ENCODE measurements at places on chromosomes 11 and 22.

DNA sequence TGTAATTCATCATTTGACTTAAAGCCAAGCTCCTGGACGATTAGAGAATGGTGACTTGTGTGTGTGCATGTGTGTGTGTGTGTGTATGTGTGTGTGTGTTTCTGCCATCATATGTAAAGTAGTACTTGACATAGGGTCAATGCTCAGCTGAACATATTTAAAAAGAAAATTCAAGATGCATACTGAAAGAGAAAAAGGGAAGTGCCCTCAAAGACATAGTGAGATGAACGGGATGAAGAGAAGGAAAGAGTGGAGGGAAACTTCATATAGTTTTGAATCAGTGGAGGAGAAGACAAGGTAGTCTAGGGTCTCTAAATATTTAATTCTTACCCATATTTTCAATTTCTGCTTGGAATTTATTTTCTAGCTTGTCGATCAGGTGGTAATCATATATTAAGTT is 4.0 kb downstream of the TCN1 start:
- no peak for DNase-seq

DNA sequence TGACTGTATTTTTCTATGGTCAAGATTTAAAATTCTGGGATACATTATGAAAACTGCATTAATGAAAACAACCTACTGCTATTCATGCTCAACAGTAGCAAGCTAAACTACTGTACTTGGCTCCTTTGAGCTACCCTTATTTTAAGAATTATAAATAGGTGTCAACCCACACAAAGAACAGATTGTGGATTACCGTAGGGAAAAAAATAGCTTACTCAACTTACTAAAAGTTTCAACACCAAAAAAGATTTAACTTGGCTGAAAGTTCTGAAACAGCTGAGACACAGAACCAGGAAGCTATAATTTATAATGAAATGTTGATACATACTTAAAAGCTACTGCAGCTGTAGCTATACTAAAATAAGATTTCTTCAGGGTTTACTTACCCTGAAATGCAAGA is 10.1 kb downstream of the LIN7C start:
- no peak for DNase-seq

DNA sequence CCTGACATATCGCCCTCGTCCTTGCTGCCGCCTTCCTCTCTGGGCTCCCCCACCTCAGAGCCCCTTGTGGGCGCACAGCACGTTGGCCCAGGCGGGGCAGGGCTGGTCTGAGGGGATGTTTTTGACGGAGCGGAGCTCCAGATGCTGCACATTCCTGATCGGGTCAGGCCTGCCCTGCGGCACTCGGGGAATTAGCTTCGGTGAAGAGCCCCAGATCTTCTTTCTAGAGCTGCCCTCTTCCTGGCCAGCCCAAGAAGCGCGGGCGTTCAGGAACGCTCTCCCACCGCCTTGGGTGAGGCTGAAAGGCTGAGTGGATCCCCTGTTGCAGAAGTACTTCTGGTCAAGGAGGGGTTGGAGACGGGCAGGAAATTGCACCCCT is 12.1 kb downstream of the YPEL4 start:
- no peak for DNase-seq

DNA sequence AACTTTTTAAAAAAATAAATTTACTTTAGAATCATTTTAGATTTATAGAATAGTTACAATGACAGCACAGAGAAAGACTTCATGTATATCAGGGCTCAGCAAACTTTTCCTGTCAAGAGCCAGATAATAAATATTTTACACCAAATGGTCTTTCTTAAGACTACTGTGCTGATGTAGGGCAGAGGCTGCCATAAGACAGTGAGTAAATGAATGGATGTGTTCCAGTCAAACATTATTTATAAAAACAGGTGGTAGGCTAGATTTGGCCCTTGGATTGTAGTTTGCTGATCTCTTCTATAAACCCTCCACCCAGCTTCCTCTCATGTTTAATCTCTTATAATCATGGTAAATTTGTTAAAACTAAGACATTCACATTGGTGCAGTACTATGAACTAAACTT is 33.0 kb downstream of the CECR2 start:
- no peak for DNase-seq

DNA sequence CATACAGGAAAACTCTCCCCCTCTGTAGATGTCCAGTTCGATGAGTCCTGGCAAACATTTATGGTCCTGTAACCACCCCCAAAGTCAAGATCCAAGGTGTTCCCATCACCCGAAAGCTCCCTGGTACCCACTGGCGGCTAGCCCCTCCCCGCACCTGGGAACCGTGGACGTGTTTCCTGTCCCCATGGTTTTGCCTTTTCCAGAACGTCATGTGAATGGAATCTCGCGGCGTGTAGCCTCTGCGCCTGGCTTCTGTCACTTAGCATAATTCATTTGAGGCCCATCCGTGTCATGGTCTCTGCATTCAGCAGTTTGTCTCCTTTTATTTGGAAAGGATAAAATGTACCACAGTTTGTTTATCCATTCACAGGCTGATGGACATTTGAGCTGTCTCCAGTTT is 106.3 kb downstream of the KCNQ1 start:
- no peak for DNase-seq

GRCh38 chr11:5928271-5928670 is 13.8 kb upstream of the OR56A3 start:
- no peak for DNase-seq

- DNase-seq: no peak
Observed at GRCh38 chr11:45347348-45348082, 61.4 kb upstream of the SYT13 start.
